A549 treated with GW870086 at 1 μM for 4 hours (cell line): ENCODE measurements at places on chromosomes 12 and 14. TPM values are rescaled to one million over a fixed set of nuclear protein-coding genes. Genes with fewer than 3 reads are reported as not detected.

GALNT16 gene
- 2.5 to 3.8 TPM (median 3.6 TPM) in 5 replicates for total RNA-seq

BICDL1 gene
- total RNA-seq, result 2.5 to 4.7 TPM (median 4.4 TPM) in 5 replicates

SOAT2 gene
- 0.06 to 0.44 TPM (median 0.40 TPM) in 5 replicates for total RNA-seq

SPTB gene
- 1.5 to 2.5 TPM (median 2.0 TPM) in 5 replicates for total RNA-seq

ASCL1 gene
- 0.05 TPM in 1 of 5 replicates, not detected in the others for total RNA-seq
